ENCODE measurements at places on chromosomes 7 and 10. TPM values are rescaled to one million over a fixed set of nuclear protein-coding genes. Genes with fewer than 3 reads are reported as not detected.

- no peak overlapping the region for H3K27ac ChIP-seq
- no peak overlapping the region for H3K4me3 ChIP-seq
- no peaks in the 10 kb centered on the region for H3K36me3 ChIP-seq
Observed at GRCh38 chr10:99555371-99555770, 22.6 kb downstream of the NKX2-3 start.

DNA sequence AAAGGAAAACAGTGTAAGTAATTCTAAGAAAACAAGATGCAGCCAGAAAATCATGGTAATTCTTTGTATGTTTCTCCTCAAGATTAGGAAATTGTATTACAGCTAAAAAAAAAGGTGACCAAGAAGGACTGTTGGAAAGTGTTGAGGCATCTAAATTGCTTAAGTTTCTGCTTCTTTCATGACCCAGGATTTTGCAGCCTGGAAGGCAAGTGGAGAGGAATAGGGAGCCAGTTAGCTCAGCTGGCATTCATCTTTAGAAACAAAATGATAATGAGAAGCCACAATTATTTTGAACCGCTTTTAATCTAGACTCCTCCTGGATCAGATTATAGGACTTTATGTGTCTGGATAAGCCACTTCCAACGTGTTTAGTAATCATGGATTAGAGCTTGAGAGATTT lies 56.8 kb upstream of the TMEM229A start:
- no peak for DNase-seq
- no peaks in the 10 kb centered on the region for H3K36me3 ChIP-seq
- H3K4me1 ChIP-seq: no peaks in the 10 kb centered on the region
- no peak overlapping the region for H3K4me3 ChIP-seq
- H3K27me3 ChIP-seq: no peaks in the 10 kb centered on the region
- H3K27ac ChIP-seq: no peak overlapping the region

- H3K27me3 ChIP-seq: no peaks in the 10 kb centered on the region
- H3K4me3 ChIP-seq: no peak overlapping the region
- no peak for DNase-seq
- no peak overlapping the region for H3K27ac ChIP-seq
Observed at GRCh38 chr7:148041156-148041555, 549.4 kb upstream of the C7orf33 start.

GRCh38 chr10:1070919-1071318 lies 14.7 kb downstream of the WDR37 start:
- DNase-seq: no peak
- peaks cover 29% of the 10 kb centered on the region for H3K36me3 ChIP-seq
- no peaks in the 10 kb centered on the region for H3K27me3 ChIP-seq
- H3K27ac ChIP-seq: no peak overlapping the region

- no peaks in the 10 kb centered on the region for H3K36me3 ChIP-seq
- no peak for DNase-seq
- no peak overlapping the region for H3K27ac ChIP-seq
- no peak overlapping the region for H3K4me3 ChIP-seq
- H3K27me3 ChIP-seq: no peaks in the 10 kb centered on the region
- no peaks in the 10 kb centered on the region for H3K4me1 ChIP-seq
Observed at GRCh38 chr7:91306266-91306665, 42.0 kb downstream of the FZD1 start.

DNA sequence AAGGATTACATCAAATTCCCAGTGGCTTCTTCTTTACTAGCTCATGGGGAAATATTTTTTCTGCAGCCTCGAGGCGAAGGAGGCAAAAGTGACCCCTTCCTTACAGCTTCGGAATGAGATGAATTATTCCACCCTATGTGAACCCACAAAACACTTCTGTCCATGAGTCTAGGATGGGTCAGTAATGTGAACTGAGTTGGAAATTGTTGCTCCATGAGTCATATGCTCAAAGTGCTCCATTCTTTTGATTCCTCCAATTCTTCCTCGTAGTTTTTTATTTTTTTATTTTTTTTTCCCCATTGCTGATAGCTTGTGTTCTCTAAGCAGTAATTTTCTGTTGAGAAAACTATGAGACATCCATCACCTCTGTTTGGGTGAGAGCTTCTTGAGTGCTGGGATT lies 31.7 kb upstream of the FAM204A start:
- no peak overlapping the region for H3K4me3 ChIP-seq
- no peak for DNase-seq
- no peaks in the 10 kb centered on the region for H3K36me3 ChIP-seq

DNA sequence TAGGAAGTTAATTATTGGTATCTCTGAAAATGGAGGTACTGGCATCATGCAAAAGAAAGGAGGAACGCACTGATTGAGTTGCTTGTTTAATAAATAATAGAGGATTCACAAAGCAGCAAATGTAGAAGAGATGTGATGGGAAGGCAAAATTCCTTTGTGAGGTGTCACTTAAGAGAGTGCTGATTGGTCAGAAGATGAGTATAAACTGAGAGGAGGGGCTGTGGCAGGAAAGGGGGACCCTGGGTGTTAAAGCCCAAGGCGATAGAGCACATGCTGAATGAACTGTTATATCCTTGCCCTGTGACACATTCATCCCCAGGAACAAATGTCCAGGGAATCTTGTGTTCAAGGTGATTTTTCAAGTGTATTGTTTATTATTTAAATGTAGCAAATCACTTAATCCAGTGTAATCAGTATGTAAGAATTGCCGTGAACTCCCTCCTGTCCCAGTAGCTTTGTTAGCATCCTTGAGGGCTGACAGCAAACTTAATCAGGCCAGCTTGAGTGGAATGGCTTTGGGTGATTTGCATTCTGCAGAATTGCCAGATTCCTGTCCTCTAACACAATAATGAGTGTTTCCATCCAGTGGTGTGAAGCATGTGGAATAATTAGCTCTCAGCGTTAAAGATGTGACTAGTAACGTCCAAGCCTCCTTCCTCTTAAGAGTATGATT lies 111.9 kb downstream of the CHN2 start:
- no peaks in the 10 kb centered on the region for H3K36me3 ChIP-seq
- no peak for DNase-seq
- H3K4me3 ChIP-seq: no peak overlapping the region
- H3K27me3 ChIP-seq: no peaks in the 10 kb centered on the region
- no peaks in the 10 kb centered on the region for H3K4me1 ChIP-seq

GRCh38 chr10:11893749-11894278 lies 70.7 kb downstream of the PROSER2 start:
- no peaks in the 10 kb centered on the region for H3K4me1 ChIP-seq
- no peaks in the 10 kb centered on the region for H3K27me3 ChIP-seq
- no peak overlapping the region for H3K4me3 ChIP-seq
- no peaks in the 10 kb centered on the region for H3K36me3 ChIP-seq

DNA sequence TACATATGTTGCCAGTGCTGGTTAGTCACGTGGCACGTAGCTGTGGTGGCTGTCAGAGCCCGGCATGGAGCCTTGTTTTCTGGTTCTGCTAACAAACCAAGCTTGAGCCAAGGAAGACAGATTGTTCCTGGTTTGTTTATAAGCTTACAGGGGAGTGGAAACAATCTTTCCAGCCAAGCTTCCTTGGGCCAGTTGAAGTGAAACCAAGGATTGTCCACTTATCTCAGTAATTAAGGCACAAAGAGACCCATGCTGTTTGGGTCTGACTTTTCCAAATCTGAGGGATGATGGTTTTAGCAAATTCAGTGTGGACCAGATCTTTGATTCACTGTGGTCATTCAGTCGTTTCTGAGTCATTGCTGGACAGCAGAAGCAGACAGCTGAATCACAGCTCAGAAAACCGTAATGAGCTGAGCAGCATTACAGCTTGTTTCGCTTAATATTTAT lies 297.3 kb upstream of the COBL start:
- H3K36me3 ChIP-seq: no peaks in the 10 kb centered on the region
- H3K27ac ChIP-seq: no peak overlapping the region
- H3K4me1 ChIP-seq: no peaks in the 10 kb centered on the region
- H3K27me3 ChIP-seq: no peaks in the 10 kb centered on the region
- no peak for DNase-seq
- no peak overlapping the region for H3K4me3 ChIP-seq

ERCC6 gene
- 33.3 TPM for total RNA-seq

NAT16 gene
- not detected for total RNA-seq

Measured in CD4-positive, alpha-beta T cell (primary cell).